ENCODE measurements at places on chromosomes 3 and 15.

DNA sequence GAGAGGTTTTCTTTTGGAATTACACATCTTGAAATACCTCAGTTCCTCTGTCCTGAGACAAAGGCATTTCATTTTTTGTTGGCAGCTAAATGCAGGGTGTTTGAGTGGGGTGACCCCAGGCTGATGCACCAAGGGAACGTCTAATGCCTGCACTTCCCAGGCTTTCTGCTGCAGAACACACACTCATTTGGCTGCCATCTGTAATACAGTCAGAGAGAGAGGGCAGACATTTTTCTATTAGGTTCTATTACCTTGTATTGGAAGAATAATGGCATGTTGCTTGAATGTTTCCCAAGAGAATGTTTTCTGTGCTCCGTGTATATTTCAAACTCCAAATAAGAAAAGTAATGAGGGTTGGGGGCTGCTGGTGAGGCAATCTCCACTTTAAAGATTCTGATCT is 87.1 kb downstream of the PTPRG start:
- no peak for DNase-seq

DNA sequence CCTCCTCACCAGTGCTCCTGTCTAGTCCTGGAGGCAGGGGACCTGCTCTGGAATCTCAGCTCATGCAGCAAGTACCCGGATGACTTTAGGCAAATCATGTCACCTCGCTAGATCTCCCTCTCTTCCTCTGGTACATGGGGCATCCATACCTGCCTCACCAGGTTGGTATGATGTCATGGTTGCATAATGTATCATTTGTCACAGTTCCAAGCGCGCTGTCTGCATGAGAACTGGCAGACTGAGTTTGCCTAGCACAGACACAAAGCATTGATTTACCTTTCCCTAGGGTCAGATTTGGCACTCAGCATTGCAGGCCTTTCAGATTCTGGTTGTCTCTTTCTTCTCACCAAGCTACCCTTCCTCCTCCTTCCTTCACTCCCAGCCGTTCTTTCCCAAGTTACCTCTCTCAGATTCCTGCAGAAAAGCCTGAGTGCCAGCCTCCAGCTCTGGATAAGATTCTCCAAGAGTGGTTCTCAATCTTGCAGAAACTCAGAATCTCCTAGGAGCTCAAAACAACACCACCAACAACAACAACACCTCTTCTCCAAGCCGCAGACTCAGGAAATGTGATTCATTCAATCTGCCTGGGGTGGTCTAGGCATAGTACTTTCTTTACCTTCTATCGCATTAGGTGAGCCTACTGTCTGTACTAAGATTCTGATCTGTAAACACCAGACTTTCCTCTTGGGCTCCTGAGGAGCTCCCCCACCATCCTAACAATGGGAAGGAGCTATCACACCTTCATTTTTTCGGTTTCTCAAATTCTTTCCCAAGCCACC is 29.5 kb downstream of the FAM43A start:
- DNase-seq = no peak

GRCh38 chr15:73074241-73074640 is 22.0 kb downstream of the NEO1 start:
- DNase-seq = no peak

DNA sequence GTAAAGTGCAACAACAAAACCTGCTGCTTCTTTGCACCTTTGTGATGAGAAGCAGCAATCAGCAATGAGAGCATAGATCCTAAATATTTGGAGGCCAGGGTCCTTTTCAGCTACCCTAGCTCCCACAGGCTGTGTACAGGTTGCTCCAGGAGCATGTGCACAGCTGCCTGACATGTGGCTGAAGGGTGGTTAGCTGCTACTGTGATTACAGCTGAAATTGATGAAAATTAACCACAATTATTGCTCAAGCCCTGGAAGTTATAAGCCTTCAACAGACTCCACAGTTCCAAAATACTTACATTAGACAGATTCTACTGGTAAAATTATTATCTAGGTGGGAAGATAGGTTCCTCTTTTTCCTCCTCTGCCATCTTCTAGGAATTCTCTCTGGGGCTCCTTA is 28.5 kb downstream of the COMMD2 start:
- DNase-seq = no peak

DNA sequence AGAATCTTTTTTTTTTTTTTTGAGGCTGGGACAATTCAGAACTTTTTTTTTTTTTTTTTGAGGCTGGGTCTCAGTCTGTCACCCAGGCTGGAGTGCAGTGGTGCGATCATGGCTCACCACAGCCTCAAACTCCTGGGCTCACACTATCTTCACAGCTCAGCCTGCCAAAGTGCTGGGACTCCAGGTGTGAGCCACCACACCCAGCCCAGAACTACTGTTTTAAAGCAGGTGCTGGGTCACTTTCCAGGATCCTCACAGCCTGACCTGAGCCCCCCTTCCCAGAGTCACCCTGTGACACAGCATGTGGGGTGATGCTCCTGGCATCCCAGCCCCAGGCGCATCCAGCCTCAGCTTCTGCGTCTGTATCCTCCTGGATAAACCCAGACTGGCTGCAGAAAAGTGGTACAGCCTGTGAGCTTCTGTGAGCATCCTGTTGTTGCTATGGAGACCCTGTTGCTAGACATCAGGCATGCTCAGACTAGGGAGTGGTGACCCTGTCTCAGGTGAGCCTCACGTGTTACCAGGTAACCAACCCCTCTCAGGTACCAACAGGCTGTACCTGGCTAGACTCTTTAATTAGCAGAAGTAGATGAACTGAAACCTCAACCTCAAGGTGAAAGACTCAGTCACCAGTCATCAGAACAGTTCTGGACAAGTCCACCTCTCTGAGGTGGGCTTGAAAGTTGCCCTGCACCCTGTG is 15.0 kb downstream of the KLF13 start:
- DNase-seq = no peak

DNA sequence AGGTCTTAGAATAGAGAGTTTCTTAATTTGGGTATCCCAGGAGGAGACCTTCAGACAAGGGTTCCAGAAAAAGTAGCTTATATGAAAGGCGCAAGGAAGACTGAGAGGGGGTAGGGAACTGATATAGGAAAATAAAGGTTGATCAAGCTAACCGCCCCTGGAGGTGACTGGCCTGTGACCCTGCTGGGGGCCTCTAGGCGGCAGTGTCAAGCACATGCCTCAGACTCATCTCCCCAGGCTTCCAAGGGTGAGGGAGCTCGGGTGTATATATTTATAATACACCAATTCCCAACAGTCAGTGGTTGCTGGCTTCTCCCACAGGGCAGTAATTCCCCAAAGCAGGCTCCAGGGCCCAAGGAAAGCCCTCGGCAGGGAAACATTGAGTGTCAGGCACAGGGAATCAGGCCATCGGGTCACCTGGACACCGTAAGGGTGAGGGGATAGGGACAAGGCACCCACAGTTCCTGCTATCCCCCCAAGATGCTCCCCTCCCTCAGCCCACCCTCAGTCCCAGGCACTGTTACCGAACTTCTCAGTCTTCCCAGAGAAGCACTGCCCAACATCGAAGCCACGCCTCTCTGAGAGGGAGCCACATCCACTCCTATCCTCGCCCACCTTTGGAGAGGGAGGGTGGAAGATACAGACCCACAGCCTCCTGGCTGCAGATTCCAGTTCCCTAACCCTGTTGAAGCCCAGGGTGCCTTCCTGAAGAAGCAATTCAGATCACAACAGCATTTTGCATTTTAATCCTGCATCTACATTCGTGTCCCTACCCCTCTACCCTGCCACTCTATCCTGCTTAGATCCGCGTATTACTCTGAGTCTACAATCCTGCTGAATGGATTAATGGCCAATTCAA is 19.5 kb upstream of the CAV3 start:
- peak; percentile 64 for DNase-seq

DNA sequence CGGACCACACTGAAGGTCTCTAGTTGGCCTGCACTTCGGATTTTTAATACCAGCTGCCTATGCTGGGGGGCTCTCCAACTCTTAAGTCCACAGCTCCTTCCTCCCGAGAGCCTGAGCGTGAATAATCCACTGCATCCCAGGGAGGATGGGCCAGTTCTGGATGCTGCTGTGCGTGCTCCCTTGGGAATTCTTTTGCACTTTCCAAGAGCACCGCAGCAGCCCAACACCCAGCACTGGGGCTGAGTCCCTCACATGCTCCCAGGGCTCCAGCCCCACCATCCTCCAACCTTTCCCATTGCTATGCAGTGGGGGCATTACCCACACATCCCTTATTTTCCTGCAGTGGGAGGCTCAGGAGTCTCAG is 136.4 kb upstream of the IQSEC1 start:
- DNase-seq = no peak

GRCh38 chr3:71641674-71642073 is 58.1 kb upstream of the FOXP1 start:
- DNase-seq = no peak

DNA sequence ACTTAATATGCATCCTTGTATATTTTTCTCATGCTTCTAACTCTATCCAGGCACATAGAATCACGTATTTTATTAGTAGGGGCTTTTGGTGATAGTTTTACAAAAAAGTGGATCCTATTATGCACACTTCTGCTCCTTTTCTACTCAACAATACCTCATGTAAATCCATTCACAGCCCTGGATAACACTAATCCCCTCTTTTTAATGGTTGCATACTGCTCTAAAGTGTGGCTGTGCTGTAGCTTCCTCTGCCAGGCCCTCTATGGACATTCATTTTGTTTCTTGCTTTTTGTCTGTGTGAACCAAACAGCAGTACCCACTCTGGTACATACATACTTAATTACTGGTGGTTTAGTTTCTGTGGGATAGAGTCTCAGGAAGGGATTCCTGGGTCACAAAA is 51.3 kb upstream of the SCAANT1 start:
- DNase-seq = no peak

- no peak for DNase-seq
Measured at GRCh38 chr3:55380561-55380960, 106.5 kb downstream of the WNT5A start.

GRCh38 chr15:73873889-73874511 is 636 bp downstream of the TBC1D21 start:
- no peak for DNase-seq

GRCh38 chr3:46668591-46668990 is 24.9 kb downstream of the ALS2CL start:
- no peak for DNase-seq

DNA sequence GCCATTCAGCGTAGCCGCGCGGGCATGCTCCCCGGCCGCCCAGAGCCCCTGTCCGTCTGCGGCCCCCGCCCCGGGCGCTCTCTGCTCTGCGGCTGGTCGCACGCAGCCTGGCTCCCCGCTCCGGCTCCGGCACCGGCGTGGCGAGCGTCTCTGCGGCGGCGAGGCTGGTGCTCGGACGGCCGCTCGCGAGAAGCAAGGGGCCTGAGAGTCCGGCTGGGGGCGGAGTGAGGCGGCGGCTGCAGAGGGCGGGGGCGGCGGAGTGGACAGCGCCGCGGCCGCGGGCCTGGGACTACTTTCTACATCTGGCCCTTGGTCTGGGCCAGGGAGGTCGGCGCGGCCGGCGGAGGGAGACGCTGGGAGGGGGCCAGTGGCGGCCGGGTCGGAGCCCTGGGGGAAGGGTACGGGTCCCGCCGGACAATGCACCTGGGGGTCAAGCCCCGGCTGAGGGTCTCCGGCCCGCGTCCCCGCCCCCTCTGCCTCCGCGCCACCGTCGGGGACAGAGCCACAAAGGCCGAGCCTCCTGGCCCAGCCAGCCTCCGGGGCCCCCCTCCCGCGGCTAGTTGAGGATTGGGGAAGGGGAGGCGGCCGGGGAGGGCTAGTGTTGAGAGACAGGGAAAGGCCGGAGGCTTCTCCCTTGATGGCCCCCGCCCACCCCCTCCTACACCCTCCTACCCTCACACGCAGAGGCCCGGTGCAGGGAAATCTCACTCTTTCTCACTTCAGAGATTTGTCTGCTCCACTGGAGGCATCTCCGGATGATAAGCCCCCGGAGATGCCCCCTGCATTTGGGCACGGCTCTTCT is at the start of gene PRTG:
Gene PRTG (minus strand): TSS at position 226 of the 802 bp plus-strand sequence. CDS start 221 bp downstream, at position 5.
- peak; percentile 77 for DNase-seq

DNA sequence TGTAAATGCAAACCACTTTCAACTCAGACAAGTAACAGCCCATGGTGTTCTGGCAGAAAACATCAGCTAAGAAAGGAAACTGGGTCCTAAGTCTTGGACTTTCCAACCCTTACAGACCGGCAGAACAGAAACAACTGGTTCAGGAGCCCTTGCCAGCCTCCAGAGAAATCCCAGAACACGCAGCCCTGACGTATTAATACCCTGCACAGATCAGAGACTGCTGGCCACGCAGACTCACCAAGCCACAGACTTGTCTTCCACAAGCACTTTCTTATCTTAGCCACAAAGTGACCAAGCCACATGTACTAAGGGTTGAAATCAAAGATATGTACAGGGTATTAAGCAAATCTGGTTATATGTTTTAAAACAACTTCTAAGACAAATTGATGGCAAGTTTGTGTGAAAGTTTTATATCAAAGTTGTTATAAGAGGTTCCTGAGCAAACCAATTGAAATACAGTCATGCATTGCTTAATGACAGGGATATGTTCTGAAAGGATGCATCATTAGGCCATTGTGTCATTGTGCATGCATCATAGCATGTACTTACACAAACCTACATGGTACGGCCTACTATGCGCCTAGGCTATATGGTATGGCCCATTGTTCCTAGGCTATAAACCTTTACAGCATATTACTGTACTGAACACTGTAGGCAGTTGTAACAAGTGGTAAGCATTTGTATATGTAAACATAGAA is 36.8 kb downstream of the BTD start:
- no peak for DNase-seq

GRCh38 chr15:22808240-22808639 is 21.8 kb downstream of the NIPA1 start:
- DNase-seq = no peak

GRCh38 chr3:148206446-148206845 is 491.3 kb upstream of the AGTR1 start:
- no peak for DNase-seq

DNA sequence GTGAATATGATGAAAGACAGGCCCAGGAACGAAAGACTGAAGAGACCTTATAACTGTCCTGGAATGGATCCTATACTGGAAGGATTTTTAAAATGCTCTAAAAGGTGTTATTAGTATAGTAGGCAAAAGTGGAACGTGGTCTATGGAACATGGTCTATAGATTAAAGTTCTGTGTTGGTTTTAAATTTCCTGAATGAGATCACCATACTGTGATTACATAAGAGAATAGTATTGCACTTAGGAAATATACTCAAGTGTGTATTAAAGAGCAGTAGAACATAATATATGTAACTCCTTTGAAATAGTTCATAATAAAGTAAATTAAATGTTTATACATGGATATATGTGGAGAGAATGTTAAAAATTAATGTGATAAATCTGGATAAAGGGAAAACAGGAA is 68.2 kb downstream of the SPRED1 start:
- DNase-seq = no peak

GRCh38 chr3:191695815-191696153 is 234.8 kb downstream of the PYDC2 start:
- DNase-seq = no peak

DNA sequence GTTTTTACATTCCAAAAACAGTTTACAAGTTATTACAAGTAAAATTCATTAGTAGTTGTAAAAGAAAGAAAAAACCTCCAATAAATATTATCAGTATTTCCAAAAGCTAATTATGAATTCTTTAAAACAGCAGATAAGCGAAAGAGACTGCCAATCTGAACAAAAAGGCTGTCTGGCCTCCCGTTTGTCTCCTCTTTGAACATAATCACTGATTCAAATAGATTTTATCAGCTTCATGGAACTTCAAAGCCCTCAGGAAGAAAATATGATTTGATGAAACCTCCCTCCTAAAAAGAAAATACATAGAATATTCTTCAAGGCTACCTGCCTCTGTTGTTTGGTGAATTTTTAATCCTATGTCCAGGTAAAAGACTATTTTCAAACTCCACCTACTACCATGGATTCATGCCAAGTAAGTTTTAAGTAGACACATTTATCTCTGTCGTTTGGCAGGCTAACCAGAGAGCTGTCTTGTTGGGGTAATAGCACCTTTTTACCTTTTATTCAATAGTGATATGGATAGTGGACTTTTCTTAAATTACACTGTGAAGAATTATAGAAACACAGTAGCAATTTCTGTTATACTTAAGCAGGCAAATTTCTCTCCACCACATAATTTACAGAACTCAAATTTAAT is 35.0 kb downstream of the SATB1 start:
- no peak for DNase-seq

Data from D341Med (cell line).